Stimulated activated CD8-positive, alpha-beta memory T cell treated with anti-CD3 and anti-CD28 coated beads, Interleukin-2, amount 100 ng/mL, for 48 hours (primary cell): ENCODE measurements at places on chromosomes 3 and 15.

- no peak for DNase-seq
Observed at GRCh38 chr3:73453666-73454065, 171.1 kb downstream of the PDZRN3 start.

DNA sequence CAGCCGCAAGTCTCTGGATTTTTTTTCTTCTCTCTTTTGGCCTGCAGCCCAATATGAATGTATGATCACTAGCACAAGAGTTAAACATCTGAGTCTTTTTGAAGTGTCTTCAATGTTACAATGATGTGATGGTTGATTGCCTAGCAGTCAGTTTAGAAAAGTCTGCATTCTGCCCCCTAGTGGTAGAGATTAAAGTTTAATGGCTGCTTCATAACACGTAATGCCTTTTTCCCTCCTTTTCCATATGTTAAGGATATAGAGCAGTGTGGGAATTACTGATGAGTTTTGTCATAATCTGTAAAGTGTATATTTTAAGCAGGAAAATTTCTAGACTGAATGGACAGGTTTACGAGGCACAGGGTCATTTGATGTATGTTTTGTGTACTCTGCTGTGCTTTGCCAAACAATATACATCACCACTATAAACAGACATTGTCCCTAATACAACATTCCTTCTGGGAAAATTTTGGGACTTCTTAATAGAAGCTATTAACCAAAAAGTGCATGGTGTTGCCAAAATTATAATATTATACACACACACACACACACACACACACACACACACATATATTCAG, 1038.5 kb upstream of the NR2F2 start:
- no peak for DNase-seq

DNA sequence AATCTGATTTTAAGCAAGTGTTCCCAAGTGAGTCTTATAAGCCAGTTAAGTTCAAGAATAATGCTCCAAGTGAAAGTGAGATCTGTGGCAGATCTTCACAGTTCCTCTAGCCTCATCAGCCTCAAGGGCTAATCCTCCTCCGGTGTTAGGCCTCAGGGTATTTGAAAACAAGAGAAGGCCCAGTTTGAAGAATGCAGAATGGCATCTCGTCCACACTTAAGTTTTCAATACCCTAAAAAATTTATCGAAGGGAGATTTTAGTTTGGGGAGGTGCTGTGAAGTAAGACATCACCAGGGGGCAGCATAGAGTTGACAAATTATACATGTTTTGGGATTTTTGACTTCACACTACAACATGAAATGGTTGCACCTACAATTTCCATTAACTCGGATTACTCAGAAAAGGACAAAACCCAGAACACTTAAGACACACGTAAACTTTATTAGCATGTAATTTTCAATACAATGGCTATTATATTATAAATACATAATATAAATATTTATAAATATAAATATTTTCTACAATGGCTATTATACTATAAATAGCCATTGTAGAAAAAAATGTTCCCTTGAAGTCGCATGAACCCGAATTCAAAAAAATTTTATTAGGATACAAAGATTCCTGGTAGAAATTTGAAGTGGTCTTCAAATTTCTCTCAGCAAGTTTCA, 2.3 kb upstream of the TMEM266 start:
- peak; percentile 13 for DNase-seq

GRCh38 chr3:16728770-16729745, 123.8 kb upstream of the DAZL start:
- no peak for DNase-seq

DNA sequence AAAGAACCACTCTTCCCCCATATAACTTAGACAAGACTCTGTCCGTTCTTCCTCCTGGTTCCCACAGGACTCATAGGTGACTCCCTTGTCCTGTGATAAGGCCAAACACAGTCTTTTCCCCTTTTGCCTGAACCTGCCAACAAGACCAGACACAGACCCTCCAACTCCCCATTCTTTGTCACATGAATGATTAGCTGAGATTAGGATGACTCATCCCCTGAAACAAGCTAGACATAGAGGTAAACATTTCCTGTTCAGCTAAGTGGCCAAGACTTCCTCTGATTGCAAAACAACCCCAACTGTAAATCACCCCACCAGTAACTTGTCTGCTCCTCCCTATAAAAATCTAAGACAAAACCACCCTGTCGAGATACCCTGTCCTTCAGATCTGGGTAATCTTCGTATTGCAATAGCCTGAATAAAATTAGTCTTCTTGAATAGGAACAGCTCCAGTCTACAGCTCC, 11.4 kb upstream of the HTR3E start:
- no peak for DNase-seq

DNA sequence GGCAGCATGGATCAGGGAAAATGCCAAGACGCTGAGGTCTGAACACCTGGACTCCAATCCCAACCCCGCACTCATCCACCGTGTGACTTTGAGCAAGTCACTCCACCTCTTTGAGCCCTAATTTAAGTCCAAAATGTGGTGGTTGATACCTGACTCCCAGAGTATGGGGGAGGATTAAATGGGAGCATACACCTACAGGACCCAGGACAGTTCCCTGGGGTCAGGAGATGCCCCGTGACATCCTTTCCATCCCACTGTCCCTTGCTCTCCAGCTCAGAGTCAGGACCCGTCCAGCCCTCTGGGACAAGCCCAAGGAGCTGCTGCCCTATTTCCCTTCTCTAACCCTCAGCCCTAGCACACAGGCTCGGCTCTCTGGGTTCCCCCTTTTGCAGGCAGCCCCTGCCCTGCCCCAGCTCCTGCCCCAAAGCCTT, 276.4 kb downstream of the XXYLT1 start:
- no peak for DNase-seq

DNA sequence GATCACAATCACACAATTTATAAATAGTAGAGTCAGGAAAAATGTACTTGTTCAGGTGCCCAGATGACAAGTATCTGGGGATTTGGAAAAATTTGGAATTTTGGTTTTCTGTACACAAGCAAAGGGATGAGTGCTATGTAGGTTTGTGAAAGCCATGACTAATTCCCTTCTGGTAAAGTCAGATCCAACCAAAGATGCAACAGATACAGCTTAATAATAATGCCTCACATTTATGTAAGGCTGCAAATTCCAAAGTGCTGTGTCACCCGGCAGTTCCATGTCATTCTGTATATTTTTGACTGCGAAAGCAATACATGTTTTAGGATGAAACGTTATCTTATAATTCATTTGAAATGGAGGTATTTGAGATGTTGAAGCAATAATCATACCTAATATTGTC, 102.7 kb upstream of the AGBL1 start:
- DNase-seq, result no peak

DNA sequence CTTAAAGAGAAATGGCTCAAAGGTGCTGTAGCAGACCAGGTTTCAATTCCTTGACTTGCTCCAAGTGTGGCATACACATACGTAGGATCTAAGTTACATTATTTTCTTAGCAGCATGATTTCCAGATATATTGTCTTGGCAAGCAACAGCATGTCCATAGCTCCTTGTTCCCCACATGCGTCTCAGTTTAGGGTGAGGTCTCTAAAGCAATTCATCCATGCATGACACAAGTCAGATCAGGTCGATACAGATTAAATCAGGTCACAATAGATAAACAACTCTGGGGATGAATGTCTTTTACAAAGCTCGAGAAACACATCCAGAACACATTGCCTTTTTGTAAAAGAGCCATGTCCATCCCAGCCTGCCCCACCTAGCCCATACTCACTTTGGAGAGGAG, 108.9 kb upstream of the ABHD17C start:
- DNase-seq, result no peak

- DNase-seq, result no peak
Observed at GRCh38 chr15:39934397-39935071, 619 bp downstream of the EIF2AK4 start.
